ENCODE measurements at places on chromosomes 7 and 10.

DNA sequence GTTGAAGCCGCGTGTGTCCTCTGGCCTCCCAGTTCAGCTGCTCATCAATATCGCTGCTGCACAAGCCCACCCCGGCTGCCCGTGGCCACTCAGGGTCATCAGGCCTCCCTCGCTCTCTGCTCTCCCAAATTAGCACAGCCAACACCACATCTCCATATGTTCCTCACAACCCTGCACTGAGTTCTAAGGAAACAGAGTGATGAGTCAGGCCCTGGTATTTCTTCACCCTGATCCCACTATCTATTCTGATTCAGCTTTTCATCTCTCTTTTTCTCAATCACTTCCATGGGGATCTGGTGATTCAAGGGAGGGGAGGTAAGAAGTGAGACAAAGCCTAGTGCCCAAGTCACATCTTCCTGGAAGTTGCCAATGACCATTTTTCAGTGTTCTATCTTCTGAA, 23.8 kb downstream of the CYTH3 start:
- no peak for DNase-seq

GRCh38 chr10:76055963-76056362, 624.5 kb downstream of the LRMDA start:
- no peak for DNase-seq

- DNase-seq, result no peak
These were observed 6.0 kb downstream of the ADCYAP1R1 start for GRCh38 chr7:31058122-31058521.

GRCh38 chr10:113045147-113046055, 95.4 kb downstream of the TCF7L2 start:
- DNase-seq, result no peak

DNA sequence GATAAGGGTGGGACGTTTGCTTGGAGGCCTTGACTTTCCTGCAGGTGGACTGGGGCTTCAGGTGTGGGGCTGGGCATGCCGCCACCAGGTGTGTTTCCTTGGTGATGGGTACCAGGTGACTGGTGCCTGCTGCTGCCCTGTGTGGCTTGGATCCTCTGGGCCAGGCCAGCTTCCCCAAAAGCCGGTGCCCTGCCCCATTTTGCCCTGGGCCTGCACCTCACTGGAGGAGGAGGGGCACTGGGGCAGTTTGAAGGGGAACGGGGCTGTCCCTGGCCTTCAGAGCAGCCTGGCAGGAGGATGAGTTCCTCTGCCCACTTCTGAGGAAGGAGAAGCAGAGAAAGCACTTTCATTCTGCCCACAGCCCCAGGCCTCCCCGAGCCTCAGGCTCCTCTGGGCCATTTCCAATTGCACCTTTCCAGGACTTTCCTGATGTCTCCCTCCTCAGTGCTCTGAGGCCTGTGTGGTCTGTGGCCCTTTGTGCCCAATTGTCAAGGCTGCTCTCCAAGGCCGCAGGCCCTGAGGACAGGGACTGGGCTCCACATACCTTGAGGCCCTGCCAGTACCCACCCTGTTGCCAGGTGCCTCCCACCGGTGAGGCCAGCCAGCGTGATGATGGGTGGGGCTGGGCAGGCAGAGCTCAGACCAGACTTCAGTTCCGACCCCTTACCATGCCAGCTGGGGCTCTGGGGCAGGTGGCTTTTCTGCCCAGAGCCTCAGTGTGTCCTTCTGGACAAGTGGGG, 25.3 kb upstream of the SMARCD3 start:
- no peak for DNase-seq

DNA sequence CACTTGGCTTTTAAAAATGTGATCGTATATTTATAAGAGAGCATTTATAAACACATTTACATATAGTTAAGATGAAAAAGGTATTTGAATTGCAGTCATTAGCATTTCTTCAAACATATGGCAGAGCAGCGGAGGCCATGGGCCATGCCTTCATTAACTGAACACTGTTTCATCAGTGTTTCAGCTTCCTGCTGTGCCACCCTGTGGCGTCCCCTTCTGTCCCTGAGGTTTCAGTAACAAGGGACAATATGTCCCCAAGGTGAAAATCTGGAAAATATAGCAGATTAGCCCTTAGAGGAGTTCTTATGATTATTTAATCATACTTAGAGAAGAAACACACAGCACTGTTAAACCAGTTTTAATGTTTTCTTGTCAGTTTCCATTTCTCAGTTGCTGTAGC, 577.8 kb downstream of the ETV1 start:
- no peak for DNase-seq

GRCh38 chr10:48655411-48656240, 29.0 kb upstream of the WDFY4 start:
- DNase-seq, result no peak

- no peak for DNase-seq
These were observed 47.1 kb downstream of the MXI1 start for GRCh38 chr10:110254467-110254866.

DNA sequence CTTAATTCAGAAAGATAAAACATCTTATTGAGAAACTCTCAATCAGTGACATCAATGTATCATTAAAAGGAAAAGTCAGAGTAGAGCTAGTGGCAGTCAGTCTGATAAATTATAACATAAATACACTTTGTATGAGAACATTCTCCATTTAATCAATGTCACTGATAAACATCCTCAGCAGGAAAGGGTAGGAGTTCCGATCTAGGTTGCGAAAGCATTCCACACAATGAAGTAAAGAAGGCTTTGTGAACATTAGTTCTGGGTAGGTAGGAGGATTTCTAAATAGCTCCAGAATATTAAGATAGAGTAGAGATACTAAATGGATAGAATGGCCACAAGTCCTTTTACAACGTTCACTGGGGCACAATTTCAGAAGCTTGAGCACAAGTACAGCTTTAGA, 179.7 kb upstream of the MALRD1 start:
- DNase-seq, result no peak

DNA sequence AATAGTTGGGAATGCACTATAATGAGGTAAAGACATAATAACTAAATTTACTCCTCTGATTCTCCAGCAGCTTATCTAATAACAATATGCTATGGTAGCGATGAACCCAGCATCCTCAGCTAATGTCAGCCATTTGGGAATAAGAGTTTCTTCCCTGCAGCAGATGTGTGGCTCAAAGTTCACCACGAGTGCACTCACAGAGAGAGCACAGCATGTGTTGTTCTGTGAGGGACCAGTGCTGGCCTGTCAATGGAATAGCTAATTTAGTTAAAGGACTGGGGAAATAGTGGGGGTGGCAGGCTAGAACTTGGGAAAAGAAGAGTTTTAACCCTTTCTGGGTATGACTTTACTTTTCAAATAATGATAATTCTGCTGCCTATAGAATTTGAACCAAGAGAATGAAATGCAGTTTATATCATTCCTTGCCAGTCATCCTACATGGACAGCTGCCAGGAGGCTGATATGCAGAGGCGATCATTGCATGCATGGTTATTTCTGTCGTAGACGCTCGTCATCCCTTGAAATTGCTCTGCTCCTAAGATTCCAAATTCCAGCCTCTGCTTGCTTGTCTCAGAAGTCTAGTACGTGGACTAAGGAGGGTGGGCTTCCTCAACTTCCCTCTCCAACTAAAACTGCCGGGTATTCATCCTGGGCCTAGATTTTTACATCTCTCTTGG, 355.6 kb downstream of the RNLS start:
- DNase-seq, result no peak

DNA sequence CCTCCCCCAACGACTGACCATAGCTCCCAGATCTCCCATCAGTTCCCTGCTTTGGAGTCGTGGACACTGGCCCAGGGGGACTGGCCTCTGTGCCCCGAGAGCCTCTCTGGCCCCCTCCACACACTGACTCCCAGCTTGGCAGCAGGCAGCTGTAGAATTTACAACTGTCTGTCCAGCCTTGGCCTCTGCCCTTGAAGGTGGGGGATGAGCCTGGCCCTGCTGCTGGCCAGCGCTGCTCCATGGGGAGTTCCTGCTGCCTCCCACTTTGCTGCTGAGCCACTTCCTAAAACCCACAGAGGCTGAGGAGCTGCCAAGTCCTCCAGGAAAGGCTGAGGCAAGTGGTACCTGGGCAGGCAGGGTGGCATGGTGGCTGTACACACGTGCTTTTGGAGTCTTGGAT, 147.1 kb downstream of the WDR11 start:
- no peak for DNase-seq

- no peak for DNase-seq
These were observed 6.9 kb upstream of the BAG3 start for GRCh38 chr10:119644205-119644814.

DNA sequence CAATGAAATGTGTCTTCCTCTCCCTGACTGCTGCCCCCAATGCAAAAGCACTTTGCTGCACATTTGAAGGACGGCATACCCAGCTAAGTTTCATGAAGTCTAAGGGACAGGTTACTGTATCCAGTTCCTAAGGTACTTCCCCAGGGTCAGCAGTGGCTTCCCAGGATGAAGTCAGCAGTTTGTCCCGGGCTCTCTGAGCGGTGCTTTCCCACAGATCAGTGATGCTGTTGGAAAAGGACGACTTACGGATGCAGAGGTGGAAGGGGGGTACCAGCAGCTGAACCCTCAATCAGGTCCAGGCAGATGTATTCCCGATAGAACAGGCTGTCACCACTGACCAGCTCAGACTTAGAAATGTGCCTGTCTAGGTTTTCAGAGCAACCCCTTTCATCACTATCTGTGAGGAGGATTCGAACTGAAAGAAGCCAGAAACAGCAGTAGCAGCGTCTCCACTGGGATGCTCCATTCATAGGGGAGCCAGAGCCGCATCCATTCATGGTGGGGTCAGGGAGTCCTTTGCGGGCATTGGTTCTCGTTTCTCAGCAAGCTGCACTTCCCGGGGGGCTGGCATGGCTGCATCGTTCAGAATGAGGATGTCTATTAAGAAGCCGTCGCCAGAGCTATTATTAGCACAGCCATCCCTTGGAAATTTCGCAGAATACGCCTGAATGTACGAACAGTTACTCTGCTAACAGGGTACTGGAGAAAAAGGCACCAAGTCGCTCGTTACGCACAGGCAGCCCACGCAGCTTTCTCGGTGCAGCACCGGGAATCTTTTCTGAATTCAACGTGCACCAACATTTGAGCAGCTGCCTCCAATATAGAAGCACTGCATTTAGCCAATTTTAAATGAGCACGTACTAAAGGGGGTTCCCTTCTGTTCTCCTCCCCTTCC, 303.7 kb downstream of the PRPF18 start:
- no peak for DNase-seq

- no peak for DNase-seq
These were observed 14.1 kb upstream of the SLC16A12 start for GRCh38 chr10:89549510-89549909.

GRCh38 chr10:132058793-132059759, 6.7 kb upstream of the JAKMIP3 start:
- no peak for DNase-seq

GRCh38 chr10:128868481-128868880, 598.6 kb upstream of the MGMT start:
- DNase-seq, result no peak

DNA sequence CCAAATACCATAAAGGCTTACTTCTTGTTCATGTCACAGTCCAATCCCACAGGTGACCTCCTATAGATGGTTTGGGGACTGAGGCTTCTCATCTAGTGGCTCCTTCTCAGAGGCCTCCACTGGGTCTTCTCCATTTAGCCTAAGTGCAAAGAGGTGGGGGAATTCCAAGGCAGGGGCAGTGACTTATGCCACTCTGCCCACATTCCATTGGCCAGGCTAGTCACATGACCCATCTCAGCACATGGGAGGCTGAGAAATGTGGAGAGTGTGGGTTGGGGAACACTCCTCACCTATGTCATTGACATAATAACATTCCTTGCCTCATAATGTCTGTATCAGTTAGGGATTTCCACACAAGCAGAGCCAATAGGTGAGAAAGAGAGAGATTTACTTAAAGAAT, 104.3 kb upstream of the PLXNA4 start:
- DNase-seq, result no peak

DNA sequence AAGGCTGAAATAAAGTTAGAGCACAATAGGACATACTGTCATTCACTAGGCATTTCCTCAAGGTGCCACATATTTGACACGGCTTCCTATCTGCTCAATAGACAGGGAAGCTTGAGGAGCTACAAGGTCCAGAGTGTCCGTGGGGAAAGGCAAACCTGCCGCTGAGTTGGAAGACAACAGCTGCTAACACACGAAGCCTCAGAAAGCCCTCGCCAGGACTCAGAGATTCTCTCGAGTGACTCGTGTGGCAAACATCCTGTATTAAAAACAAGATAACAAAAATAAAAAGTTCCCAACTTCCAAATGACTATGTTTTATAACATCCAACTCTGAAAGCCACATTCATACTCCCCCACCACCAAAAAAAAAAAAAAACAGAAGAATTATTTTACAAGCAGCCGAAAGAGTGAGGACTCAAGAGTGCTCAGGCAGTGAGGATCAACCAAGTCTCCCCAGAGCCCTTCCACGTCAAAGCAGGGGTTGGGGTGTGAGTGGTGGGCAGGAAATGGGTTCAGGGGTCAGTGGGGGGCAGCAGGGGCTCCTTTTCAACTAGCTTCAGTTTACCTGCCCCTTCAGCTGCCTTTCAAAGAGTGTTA, 67.6 kb downstream of the STK17A start:
- DNase-seq, result no peak

- no peak for DNase-seq
These were observed 134.8 kb downstream of the CFAP58 start for GRCh38 chr10:104488439-104488832.

GRCh38 chr10:42780456-42780855, 2.1 kb upstream of the BMS1 start:
- no peak for DNase-seq

- DNase-seq, result no peak
These were observed 27.0 kb downstream of the GHRHR start for GRCh38 chr7:30990673-30991170.

DNA sequence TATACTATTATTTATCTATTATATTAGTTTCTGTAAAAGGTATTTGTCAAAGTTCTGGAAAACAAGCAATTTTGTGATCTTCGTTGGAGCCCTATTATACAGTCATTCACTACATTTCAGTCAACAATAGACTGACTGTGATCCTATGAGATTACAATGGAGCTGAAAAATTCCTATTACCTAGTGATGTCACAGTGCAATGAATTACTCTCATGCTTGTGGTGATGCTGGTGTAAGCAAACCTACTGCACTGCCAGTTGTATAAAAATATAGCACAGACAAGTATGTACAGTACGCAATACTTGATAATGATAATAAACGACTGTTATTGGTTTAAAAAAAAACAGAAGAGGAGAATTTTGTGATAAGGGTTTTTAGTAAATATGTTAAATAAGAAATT, 21.4 kb downstream of the OR6V1 start:
- DNase-seq, result no peak

GRCh38 chr7:123649964-123650363, 5.7 kb upstream of the LMOD2 start:
- DNase-seq, result no peak

DNA sequence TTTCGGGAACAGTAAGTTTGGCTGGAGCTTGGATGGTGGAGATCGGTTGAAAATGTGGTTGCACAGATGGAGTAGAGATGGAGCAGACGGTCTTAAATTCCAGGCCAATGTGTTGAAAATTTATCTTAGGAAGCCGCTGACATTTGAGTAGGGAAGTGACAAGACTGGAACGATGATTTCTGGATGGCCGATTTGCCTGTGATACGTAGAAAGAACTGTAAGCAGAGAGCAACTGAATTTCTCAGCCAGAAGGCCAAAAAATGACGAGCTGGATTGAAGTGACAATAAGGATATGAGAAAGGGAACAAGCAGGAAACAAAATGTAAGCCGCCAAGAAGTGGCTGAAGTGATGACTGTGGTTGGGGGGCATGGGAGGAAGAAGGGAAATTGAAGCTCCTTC, 687 bp upstream of the ARMC3 start:
- no peak for DNase-seq
